ENCODE measurements at places on chromosomes 2 and 18.

DNA sequence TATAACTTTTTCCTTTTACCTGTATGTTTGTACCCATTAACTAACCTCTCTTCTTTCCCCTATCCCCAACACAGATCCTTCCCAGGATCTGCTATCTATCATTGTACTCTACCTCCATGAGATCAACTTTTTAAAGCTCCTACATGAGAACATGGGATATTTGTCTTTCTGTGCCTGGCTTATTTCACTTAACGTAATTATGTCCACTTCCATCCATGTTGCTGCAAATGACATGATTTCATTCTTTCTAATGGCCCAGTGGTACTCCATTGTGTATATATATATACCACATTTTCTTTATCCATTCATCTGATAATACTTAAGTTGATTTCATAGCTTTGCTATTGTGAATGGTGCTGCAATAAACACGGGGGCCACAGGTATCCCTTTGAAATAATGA, 135.9 kb upstream of the THUMPD2 start:
- DNase-seq: no peak

DNA sequence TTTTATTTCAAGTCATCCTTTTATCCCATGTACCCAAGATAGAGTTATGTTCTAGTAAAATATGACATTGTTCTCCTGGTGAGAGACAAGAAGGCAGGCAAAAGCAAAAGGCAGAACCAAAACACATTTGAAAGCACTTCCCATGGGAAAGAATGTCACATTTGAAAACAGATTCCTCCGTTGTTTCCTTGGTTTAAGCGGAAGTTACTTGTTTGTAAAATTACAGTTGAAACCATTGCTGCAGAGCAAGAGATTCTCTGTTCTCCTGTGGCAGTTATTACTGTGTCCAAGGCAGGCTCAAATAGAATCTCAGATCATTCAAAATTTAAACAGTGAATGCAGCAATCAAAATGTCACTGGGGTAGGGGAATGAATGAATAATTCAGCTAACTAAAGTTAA, 149.6 kb downstream of the MTCL1 start:
- no peak for DNase-seq

GRCh38 chr2:137411585-137411984, 552.7 kb upstream of the HNMT start:
- no peak for DNase-seq

GRCh38 chr2:78999406-78999805, 26.1 kb upstream of the REG3G start:
- DNase-seq: no peak

GRCh38 chr2:42964439-42965083, 172.2 kb upstream of the HAAO start:
- peak; percentile 88 for DNase-seq

GRCh38 chr18:50826027-50826426, 6.2 kb upstream of the MRO start:
- DNase-seq: no peak

GRCh38 chr2:110688594-110689091, 10.8 kb upstream of the BUB1 start:
- no peak for DNase-seq

DNA sequence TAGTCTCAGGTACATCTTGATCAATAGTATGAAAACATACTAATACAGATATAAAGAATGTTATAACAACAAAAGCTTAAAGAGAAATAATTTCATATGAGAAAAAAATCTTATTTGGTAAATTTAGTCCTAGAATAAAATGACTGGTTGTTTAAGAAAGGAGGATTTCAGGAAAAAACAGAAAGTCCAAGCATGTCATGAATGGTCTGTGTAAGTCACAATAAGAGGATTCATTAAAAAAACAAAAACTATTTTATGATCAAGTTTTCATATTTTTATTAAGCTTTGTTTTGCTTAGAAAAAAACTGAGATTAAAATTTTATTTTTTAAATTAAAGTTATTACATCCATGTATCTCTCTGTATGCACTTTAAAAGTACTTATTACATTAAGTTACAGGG, 353.9 kb upstream of the SPHKAP start:
- no peak for DNase-seq

DNA sequence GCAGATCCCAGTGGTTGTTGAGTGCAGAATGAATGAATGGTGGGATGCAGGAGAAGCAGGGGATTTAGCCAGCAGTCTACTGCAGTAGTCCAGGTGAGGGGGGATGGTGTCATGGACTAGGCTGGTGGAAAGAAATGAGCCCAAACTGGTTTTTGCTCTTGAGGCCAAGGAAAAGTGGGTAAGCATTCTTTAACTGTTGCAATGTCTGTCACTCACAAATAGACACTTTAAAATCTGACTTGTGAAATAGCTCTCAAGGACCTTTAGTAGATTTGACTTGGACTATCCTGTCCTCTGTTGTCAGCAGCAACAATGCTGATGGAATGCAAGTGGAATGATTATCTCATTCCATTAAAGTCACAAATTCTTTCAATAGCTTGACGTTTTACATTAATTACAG, 37.5 kb upstream of the STK17B start:
- no peak for DNase-seq

DNA sequence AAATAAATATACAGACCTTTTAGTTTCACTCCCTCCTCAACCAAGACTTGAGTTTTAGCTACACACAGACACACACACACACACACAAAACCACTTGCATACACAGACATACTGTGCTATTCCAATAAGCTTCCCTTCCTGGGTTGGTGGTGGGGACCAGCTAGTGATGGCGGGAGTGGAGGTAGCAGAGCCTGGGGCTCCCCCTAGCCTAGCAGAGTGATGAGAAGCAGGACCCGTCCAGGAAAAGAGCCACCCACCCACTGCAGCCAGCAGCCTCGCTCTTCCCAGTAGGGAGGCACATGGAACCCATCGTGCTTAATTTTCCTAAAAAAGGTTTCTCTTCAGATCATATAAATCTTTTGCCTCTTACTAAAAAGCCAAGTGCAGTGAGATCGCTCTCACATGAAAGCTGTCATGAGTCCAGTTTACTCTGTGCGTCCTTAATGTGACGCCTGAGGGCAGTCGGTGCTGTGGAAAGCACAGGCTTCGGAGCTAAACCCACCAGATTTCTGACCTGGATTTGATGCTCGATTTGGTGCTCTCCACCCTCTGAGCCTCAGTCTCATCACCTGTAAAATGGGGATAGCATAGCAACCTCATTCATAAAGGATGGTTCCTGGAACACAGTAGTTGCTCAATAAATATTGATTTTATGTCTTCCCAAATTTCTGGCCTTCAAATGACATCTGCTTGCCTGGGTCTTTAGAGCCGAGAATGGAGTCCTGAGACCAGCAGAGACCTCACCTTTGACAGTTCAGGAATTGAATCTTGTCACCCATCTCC, 60.1 kb upstream of the YWHAQ start:
- no peak for DNase-seq

DNA sequence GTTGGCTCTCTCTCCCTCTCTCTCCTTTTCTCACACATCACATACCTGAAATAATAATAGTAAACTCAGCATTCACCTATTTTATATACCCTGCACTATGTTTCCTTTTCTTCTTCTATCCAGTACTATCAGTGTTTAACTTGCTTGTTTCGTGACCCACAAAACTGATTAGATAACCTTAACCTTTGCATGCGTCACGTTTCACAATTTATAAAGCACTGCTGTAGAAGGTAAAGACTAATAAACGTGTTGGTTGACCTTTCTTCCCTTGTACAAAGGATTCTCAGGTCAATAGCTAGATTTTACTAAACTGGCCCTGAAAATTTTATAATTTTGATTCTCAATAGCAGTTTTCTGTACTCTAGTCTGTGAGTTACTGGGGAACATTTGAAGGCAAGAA, 791.7 kb downstream of the DPP10 start:
- no peak for DNase-seq

GRCh38 chr18:66638856-66639629, 35.2 kb upstream of the CDH19 start:
- no peak for DNase-seq

Measured in left cardiac atrium (tissue), 4 donors.